ENCODE measurements at places on chromosomes 3 and 15.

- DNase-seq = no peak
Measured at GRCh38 chr3:32706348-32707025, 21.5 kb downstream of the CNOT10 start.

GRCh38 chr15:67746022-67746421 is 79.3 kb upstream of the SKOR1 start:
- DNase-seq = no peak

DNA sequence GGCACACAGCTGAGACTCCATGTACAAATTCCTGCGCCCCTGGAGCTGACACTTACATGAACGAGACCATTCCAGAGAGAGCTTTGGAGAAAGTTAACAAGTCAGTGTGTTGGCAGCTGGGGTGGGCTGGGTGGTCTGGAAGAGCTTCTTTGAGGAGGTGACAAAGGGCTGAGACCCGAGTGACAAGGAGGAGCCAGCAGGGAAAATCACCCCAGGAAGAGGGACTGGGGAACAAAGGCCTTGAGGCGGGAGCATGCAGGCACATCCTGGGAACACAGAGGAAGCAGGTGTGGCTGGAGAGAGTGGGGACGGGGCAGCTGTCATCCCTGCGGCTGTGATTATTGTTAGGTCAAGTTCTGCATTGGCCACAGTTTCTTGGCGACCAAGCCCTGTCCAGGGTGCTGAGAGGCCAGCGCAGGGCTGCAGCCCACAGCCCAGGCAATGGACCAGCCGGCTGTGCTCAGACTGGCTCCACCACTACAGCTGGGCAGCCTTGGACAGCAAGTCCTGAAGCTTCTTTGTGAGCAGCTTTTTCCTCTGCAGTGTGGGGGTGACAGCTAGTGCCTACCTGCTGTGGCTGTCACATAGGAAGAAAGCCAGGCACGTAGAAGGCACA is 34.2 kb upstream of the PRR23E start:
- no peak for DNase-seq

GRCh38 chr3:61813636-61814035 is 252.3 kb downstream of the PTPRG start:
- no peak for DNase-seq

DNA sequence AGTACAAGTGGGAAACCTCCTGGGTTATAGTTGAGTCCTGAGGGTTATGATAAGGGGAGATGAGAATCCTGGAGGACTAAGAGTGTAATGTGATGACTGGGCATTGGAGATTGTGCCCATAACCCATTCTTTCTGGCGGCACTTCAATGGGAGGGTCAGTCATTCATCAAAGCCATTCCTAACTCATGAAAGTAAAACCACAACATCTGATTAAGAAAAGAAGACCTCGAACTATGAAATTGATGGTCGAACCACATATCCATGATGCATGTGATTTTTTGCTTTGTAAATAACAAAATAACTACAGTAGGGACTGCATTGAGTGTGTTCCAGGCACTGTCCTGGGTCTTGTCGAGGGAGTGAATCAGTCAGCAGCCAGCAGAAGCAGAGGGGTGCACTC is 215.1 kb downstream of the SHQ1 start:
- DNase-seq = no peak

GRCh38 chr3:30970183-30970582 is 75.7 kb upstream of the GADL1 start:
- DNase-seq = no peak

GRCh38 chr3:125212091-125212508 is 448 bp downstream of the SLC12A8 start:
- DNase-seq = no peak

- no peak for DNase-seq
Measured at GRCh38 chr3:186810336-186810996, 4.2 kb upstream of the RFC4 start.
